Fibroblast of skin of back (primary cell): ENCODE measurements at places on chromosomes 16 and 17.

DNA sequence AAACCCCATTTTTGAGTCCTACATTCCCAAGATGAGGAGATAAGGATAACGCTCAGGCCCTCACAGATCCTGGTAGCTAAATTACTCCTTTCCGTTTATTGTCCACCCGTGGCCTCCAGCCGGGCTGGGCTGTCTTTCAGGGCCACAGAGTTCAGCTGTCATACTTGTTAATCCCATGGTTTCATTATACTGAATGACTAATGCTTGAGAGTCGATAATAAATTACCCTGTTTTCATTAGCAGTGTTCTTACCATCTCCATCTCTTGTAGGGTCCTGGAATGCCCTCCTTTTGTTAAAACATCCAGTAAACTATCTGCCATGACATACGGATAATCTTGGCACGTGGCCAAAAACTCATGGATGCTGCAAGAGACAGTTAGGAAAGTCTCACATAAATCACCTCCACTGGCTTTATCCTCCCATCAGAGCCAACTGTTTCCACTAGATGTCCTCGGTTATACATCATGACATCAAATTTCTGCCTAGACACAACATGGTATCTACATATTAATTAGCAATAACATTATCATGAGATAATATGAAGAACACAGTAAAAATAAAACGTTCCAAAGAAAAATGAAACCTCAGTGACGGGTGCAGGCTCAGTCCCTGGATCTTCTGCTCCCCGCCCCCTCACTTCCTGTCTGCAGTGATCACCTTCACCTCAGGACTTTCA lies 45.3 kb downstream of the BRD7 start:
- peak; percentile 38 for DNase-seq

DNA sequence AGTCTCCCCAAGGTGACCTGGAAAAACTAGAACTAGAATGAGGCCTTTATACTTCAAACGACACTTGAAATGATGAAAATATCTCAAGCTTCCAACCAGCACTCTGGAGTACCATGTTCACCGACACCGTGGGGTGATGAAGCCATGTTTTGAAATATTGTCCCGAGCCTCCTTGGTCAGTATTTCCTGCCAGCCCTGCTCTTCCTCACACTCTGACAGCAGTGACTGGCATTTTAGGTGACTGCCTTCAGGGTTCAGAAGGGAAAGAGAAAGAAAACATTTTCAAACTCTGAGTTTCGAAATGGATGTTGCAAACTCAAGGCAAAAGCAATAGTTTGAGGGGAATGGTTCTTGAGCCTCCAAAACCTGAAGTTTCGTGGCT lies 39.3 kb upstream of the IRX6 start:
- DNase-seq = no peak

GRCh38 chr16:67923414-67924116 lies 8.1 kb downstream of the CTRL start:
- no peak for DNase-seq

DNA sequence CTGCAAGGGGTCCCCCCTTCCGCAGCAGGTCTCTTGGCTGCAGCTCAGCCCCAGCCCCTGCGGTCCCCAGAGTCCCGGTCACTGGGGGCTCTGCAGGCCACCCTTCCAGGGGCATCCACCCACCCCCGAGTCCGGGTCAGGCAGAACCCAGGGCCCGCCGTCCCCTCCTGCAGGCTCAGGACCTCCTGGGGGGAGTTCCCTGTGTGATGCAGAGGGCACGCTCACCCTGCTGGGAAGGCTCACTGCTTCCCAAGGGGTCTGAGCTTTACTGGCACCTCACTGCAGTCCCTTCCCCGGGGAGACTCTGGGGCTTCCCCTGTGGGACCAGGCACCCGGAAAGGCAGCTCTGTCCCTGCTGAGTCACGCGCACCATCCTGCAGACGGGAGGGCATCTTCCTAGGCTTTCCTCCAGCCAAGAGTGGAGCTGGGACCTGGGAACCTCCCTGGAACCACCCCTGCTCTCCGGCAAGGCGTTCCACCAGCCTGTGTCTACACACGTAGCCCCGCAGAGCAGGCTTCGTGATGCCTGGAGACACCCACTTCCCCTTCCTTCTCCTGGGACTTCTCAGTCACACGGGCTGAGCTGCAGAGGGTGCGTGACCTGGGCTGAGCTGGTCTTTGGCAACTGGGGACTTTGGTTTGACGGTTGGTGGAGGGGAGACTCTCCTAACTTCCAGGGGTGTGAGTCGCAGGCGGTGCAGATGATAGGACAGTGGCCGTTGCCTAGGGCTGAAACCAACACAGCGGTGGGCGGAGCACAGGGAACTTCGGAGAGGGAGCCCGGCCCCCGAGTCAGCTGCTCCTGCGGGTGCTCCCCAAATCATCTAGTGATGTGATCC lies 23.4 kb downstream of the SLC25A10 start:
- peak; percentile 70 for DNase-seq

DNA sequence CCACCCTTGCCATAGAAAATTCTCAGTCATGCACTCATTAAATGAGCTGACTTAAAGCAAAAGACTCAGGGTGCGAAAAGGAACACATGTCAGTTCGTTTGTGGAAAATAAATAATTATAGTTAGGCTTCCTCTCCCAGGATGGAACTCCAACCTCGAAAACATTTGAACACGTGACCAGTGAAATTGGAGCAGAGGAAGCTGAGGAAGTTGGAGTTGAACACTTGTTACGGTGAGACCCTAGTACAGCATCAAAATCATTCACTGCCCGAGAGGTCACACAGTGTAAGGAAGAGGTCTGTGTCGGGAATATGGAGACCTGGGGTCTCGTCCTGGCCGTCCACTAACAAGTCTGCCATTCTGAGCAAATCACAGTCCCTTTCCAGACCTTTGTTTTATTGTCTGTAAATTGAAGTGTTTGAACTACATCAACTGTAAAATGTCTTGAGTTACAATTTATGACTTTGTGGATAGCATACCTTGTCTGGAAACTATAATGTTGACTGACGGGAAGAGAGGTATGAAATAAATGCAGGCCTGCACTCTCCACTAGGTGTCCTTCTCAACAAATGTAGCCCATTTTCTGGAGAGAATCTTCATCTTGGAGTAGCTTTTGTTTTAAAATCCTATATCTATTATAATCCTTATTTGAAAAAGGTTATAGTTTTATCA lies 7.7 kb downstream of the PSMD7 start:
- no peak for DNase-seq

DNA sequence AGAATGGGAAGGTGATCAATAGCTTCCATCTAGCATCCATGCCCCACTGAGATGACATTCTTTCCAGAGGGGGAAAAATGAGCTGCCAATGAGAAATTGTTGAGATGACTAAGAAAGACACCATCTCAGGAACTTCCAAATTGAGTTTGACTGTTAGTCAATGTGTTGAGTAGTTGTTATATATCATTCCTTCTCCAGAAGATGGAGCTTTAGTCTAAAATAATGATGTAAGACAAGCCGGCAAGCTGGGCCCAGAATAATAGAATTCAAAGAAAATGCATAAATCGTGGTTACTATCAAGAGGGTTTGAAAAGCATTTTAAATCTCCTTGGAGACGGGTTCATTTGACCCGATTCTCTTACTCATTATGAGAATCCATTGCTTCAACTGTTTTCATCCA lies 71.0 kb upstream of the ATF7IP2 start:
- peak; percentile 9 for DNase-seq

GRCh38 chr16:57999366-57999970 lies 1.0 kb downstream of the ZNF319 start:
- peak; percentile 26 for DNase-seq

- no peak for DNase-seq
Observed at GRCh38 chr16:9950658-9951057, 231.6 kb downstream of the GRIN2A start.
